GM20000 (cell line): ENCODE measurements at places on chromosomes 11 and 22.

DNA sequence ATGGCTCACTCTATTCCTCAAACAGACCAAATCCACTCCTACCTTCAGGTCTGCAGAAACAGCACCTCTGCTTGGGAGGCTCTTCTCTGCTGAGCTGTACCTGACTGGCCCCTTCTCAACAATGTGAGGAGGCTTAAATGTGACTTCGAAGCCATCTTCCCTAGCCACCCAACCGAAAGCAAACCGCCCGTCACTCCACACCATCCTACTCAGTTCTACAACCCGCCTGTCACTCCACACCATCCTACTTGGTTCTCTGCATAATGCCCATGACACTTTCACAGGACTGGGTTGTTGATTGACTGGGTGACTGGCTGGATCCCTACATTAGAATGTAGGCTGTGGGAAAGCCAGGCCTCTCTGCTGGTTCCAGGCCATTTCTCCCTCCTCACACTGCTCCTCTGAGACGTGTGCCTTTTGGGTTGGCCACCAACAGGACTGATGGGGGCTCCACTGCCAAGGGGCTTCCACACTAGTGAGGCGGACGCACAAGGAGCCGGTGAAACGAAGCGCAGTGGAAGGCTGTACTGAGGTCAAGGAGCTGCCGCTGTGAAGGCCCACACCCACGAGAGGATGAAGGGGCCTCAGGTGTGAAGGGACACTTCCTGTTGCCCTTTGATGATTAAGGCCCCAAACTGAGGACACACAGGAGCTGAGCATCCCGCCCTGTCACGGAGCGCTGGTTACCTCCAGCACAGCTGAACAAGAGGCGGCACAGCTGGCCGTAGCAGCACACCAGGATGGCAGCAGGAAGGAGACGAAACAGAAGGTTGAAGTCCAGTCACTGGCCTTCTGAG is 47.5 kb upstream of the SPATA19 start:
- no peak for DNase-seq

DNA sequence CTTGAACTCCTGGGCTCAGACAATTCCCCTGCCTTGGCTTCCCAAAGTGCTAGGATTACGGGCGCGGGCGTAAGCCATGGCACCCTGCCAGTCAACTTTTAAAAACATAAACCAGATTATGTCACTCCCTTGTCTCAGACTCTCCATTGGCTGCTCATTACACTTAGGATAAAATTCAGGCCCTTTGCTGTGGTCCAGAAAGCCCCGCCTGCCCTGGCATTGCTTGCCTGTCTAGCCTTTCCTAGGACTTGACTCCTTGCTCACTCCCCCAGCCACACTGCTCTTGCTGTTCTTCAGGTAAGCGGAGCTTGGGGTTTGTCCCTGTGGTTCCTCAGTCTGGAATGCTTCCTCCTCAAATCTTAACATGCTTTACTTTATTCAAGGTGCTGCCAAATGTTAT is 30.5 kb downstream of the DIXDC1 start:
- DNase-seq, result no peak

GRCh38 chr11:123413636-123414035 is 16.4 kb upstream of the GRAMD1B start:
- no peak for DNase-seq

GRCh38 chr11:117861151-117862018 is 15.1 kb downstream of the FXYD6 start:
- DNase-seq, result no peak
